ENCODE measurements at places on chromosomes 7 and 10. TPM values are rescaled to one million over a fixed set of nuclear protein-coding genes. Genes with fewer than 3 reads are reported as not detected.

The PDE1C gene
- total RNA-seq, result 0.13 TPM

The AGAP9 gene
- total RNA-seq, result 1.6 TPM

The TRIM73 gene
- total RNA-seq, result 0.90 TPM

The NXPH1 gene
- total RNA-seq, result not detected

The AFAP1L2 gene
- 1.2 TPM for total RNA-seq

The TMEM178B gene
- under 0.01 TPM for total RNA-seq

The GIMAP7 gene
- total RNA-seq, result 108 TPM

The WIPF3 gene
- total RNA-seq, result not detected

The GPR85 gene
- under 0.01 TPM for total RNA-seq

The PLEKHS1 gene
- total RNA-seq, result not detected

The FRMPD2 gene
- total RNA-seq, result 0.13 TPM

The OGDHL gene
- total RNA-seq, result 1.0 TPM

The THSD7A gene
- 15.8 TPM for total RNA-seq

The SYT15 gene
- total RNA-seq, result 0.39 TPM

The CD36 gene
- total RNA-seq, result 151 TPM

The PLXNA4 gene
- 15.4 TPM for total RNA-seq

The LIPJ gene
- not detected for total RNA-seq

The NEBL gene
- total RNA-seq, result 1.2 TPM

The LRRC17 gene
- 0.89 TPM for total RNA-seq

The GJD4 gene
- total RNA-seq, result not detected

The NUPR2 gene
- total RNA-seq, result not detected

The CALML3 gene
- not detected for total RNA-seq

The PNLIP gene
- not detected for total RNA-seq

The UPK3BL1 gene
- 2.4 TPM for total RNA-seq

The CNOT4 gene
- total RNA-seq, result 7.3 TPM

The HOXA5 gene
- total RNA-seq, result 4.1 TPM

The WNT8B gene
- under 0.01 TPM for total RNA-seq

The FAM131B gene
- total RNA-seq, result 0.13 TPM

The MET gene
- 43.0 TPM for total RNA-seq

The IL2RA gene
- total RNA-seq, result not detected

The CAV1 gene
- total RNA-seq, result 1,184 TPM

The MLXIPL gene
- not detected for total RNA-seq

The ZNF467 gene
- total RNA-seq, result 4.5 TPM

The RET gene
- 2.9 TPM for total RNA-seq

The UBE2H gene
- total RNA-seq, result 45.6 TPM

The SEMA3C gene
- under 0.01 TPM for total RNA-seq
